ENCODE measurements at places on chromosomes 12 and 14.

- DNase-seq = no peak
Measured at GRCh38 chr14:60346706-60347105, 97.7 kb downstream of the PPM1A start.

DNA sequence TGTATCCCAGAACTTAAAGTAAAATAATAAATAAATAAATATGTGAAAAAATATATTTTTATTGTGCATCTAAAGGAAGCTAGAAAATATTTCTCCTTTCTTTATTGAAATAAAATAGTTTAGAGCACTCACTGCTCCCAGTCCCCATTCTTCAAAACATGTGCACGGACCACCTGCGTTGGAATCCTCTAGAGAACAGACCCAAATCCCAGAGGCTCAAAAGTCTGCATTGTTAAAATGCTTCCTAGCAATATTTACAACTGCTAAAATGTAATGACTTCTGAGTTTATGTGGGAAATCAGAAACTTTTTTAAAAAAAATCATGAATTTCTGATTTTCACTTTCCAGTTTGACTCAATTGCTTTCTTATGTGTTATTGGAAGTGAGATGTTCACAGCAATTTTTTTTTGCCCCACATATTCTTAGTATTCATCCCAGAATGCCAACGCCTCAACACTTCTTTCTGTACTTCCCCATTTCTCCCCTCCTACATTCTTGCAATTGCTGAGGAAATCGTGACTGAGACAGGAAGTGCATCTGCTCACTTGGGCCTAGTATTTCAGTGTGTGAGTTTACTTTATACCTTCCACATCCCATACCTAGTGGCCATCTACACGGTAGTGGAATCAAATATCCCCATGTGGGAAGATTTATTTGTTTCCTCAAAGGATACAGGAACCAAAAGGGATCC, 116.0 kb upstream of the FLRT2 start:
- peak; percentile 35 for DNase-seq

GRCh38 chr12:117587631-117588287, 226.3 kb upstream of the NOS1 start:
- DNase-seq = peak; percentile 71

DNA sequence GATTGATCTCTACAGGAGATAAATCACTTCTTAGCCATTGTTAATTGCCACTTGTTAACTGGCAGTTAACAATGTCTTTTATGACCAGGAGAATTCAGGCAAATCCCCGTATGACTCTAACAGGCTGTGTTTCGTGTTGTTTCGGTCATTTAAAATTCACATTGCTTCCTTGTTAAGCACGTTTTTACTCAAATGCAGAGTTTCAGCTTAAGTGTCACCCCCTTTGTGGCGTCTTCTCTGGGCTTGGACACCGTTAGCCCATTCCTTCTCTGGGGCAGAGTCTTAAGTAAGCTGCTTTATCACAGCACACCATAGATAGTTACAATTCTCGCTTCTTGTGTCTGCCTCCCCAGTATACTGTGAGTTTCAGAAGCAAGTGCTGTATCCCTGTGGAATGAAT, 205.4 kb downstream of the EPS8 start:
- DNase-seq = no peak

DNA sequence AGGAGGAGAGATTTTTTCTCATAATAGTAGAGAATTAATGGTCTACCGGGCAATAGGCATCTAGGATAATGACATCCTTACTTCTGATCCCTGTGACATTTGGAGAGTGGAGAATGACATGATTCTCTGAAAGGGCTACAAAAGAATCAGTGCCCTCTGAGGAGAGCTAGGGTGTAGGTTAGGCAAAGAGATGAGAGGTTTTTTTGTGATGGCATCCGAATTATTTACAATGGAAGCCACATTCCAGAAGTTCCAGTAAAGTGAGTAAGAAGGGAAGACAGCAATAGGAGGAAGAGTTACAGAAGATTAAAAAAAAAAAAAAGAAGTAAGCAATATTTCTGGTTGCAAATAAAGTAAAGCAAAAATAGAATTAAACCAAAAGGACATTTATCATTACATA, 478.0 kb downstream of the RMST start:
- DNase-seq = no peak

DNA sequence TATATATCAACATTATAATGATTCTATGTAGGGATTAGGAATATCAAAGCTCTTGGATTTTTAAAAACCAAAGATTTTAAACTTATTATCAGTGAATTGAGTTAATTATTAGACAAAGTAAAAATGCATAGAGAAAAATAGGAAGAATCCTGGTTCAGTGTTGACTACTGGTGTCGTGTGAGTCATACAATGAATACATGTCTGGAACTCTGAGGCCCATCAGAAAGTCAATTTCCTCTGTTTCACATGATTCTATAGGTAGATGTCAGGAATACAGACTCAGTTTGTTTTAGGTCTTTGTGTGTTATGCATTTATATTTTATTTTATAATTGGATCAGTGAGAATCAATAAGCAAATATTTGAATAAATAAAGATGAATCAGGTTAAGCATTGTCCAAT, 84.5 kb upstream of the RTL1 start:
- no peak for DNase-seq

DNA sequence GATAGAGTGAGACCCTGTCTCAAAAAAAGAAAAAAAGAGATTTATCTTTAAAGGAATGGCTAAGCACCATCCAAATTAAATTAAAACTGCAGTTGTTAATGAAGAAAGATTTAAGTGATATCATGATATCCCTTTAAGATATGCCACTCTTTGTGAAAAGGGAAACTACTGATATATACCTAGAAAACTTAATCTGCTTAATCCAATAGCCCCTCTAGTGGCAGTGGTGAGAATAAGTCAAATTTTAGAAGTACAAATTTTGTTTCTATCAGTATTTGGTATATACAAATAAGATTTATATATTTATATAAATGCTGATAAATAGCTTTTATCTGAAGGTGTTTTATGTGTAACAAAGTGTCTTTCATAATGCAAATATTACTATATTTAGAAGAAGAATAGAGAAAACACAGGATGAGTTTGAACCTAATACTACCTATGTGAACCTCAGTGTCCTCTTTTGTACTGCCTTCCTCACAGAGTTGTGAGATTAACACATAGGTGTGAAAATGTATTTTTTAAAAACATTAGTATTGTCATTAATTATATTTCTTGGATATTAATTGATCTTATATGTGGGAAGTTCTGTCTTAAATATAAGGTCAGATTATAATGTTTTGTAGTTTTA, 51.4 kb upstream of the GARIN2 start:
- peak; percentile 51 for DNase-seq

DNA sequence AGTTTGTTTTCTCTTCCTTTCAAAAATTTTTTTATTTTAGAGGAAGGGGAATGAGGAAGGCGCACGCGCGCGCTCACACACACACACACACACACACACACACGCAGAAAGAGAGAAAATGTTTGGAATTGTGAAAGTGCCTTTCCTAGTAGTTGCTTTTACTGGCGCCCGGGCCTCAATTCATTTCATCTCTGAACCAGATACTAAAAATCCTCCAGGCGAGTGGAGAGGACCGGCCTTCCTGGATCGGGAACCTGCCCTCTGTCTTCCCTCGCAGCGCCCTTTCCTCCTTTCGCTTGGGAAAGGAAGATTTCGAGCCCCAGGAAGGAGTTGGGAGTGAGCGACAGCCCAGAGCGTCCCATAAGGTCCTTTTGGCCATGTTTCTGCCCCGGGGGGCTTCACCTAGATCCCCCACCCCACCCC, 7.8 kb upstream of the TBX3 start:
- DNase-seq = no peak

DNA sequence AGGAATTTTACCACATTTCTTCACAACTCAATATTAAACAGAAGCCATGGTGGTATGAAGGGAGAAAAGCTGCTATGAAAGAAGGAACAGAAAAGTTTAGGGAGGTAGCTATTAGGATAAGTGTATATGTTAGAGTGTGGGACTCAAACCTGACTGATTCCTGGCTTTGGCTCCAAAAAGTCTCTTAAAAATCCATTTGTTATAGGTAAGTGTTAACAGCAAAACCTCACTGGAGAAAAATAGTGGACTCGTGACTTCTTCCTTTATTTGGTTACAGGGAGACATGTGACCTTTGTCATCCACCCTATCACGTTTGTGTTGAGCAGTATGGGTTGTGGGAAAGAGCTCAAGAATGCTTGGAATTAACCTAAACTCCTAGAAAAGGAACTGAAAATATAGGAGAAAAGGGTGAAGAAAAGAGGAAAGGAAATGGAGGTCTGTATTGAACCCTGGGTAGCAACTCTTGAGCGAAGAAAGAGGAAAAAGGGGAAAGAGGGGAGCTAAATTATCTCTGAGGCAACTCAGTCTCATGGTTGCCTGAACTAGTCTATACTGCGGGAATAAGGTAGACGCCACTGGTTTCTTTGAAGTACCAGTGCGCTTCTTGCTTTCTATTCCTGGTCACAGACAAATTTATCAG, 3.6 kb upstream of the EID3 start:
- DNase-seq = no peak

DNA sequence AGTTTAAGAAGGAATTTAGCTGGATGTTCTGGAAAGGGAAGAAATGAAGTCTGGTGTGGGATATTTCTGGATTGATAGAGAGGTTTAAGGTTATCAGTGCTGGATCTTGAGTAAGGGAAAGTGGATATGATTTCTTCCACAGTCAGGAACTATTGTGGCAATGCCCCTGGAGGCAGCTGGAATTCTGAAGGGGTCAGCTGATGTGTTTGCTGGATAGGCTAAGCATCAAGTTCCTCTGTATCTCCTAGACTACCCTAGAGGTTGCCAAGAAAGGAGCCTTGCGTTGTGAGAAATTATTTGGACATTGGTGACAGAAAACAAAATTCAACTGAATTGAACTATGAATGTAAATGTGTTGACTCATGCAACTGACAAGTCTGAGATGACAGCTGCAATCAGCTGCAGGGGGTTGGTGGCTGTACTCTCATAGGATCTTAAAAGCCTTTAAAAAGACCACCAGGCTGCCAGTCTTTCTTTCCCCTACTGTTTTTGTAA, 244.4 kb downstream of the ATXN7L3B start:
- no peak for DNase-seq

DNA sequence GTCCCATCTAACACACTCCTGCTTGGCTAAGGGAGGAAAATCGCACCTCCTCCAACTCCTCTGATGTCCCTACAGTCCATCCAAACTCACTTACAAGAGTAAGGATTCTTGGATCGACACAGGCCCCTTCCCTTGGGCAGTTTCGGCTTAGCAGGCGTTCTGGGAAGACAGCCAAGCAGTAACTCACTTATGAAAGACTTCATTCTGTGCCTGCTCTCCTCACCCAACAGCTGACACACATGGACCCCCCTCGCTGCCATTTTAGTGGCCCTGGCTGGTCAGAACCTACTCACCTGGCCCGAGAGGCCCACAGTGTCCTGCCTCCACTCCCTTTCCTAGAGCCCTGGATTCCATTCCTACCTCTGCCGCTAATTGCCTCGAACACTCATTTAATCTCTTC, 52.3 kb upstream of the BCL2L14 start:
- DNase-seq = no peak

- DNase-seq = no peak
Measured at GRCh38 chr12:101044512-101045059, 165.5 kb downstream of the SLC5A8 start.

DNA sequence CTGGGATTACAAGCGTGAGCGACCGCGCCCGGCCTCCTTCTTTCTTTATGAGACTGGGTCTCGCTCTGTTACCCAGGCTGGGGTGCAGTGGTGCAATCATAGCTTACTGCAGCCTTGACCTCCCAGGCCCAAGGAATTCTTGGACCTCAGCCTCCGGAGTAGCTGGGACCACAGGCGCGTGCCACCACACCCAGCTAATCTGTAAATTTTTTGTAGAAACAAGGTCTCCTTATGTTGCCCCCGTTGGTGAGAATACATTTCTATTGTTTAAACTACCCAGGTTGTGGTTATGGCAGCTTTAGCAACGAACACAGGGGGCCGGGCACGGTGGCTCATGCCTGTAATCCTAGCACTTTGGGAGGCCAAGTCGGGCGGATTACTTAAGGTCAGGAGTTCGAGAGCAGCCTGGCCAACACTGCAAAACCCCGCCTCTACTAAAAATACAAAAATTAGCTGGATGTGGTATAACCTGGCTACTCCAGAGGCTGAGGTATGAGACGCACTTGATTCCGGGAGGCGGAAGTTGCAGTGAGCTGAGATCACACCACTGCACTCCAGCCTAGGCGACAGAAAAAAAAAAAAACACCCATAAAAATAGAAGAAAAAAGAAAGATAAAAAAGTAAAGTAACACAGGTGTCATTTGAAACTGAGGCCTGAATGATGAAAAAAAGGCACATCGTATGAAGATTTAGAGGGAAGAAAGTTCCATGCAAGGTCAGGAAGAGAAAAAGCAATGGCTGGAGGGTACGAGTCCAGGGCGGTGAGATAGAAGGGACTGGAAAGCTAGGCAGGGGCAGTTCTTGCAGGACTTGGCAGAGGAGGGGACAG, 977 bp upstream of the TMEM120B start:
- peak; percentile 35 for DNase-seq

DNA sequence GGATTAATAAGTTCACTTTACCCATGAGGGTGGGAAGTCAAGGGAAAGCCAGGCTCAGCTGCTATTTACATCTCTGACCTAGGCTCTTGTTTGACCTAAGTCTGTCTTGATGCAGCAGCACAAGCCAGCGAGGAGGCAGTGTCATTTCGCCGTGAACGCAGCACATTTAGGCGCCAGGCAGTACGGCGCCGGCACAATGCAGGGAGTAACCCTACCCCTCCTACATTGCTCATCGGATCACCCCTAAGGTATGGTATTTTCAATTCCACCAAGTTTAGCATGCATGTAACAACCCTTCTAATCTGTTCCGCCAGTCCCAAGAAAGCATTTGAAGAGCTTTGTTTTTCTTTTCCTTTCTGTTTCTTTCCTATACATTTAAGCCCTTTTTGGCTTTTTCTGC, 81.2 kb downstream of the PCNX1 start:
- DNase-seq = no peak

DNA sequence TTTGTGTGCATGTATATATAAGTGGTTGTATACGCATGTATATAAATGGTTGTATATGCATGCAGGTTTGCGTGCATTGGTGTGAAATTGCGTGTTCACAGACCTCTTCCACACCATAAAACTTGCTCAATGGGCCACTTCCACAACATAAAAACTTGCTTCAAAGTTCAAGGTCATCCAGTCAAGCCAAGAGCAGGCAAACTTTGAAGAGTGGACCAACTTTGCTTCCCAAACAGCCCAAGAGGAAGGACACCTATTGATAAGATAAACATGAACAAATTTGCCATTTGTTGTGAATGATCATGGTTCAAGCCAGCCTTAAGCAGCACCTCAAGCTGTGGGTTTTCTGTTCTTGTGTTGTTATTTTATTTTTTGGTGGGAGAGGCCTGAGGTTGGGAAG, 25.2 kb upstream of the PPP1CC start:
- no peak for DNase-seq

Data from hematopoietic multipotent progenitor cell treated with erythropoietin and hydrocortisone succinate and interleukin-3 and kit ligand, for 6 days (in vitro differentiated cells).